ENCODE measurements at places on chromosomes 4 and X.

GRCh38 chr4:13455411-13455810 lies 28.7 kb downstream of the RAB28 start:
- DNase-seq, result no peak

DNA sequence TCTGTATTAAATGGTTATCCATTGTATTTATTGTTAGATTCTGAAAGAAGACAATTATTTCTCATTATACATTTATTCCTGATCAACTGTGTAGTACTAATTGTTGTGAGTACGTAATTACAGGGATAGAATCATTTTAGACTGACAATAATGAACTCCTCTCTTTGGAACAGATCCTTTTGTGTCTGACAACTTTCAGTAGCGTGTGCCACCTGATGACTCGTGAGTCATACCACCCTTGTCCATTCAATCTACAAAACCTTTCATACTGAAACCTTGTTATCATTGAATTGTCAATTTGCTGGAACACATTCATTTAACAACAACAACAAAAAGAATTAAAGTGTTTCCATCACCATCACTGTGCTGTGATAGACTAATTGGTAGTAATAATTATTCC lies 602.7 kb upstream of the PCDH7 start:
- DNase-seq, result no peak

GRCh38 chrX:108157628-108158027 lies 66.0 kb downstream of the ATG4A start:
- no peak for DNase-seq

DNA sequence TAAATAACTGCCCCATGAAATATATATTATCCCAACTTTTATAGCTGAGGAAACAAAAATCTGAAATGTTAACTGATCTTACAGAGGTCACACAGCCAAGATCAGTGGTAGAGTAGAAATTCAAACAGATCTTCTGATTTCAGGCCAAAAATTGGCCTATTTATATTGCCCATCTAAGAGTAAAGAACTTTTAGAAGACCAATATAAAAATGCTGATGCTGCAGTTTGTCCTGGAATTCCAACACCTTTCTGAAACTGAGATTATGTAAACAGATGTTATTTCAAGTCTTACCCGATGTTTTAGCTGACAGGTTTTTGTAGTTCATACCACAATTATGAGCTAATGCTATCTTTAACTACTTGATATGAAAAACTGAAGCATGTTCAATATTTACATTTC lies 51.1 kb downstream of the SPANXN3 start:
- no peak for DNase-seq

DNA sequence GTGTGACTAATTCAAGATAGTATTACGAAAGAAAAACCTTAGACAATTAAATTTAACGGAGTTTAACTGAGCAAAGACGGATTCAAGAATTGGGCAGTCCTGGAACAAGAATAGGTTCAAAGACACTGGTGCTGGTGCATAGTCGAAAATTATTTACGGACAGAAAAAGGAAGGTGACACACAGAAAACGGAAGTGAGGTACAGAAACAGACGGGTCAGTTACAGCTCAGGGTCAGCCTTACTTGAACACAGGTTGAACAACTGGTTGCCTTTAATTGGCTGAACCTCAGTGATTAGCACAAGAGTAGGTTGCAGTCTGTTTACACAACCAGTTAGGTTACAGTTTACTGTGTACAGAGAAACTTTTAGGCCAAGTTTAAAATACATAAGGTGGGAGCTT lies 31.5 kb downstream of the KLHL8 start:
- no peak for DNase-seq

- DNase-seq, result no peak
Observed at GRCh38 chr4:173538148-173538908, 8.3 kb upstream of the HAND2 start.

- DNase-seq, result no peak
Observed at GRCh38 chrX:55919367-55920221, 202.0 kb downstream of the RRAGB start.

GRCh38 chrX:103791228-103791627 lies 14.6 kb downstream of the PLP1 start:
- no peak for DNase-seq

GRCh38 chrX:7730071-7730470 lies 112.9 kb upstream of the VCX start:
- DNase-seq, result no peak

DNA sequence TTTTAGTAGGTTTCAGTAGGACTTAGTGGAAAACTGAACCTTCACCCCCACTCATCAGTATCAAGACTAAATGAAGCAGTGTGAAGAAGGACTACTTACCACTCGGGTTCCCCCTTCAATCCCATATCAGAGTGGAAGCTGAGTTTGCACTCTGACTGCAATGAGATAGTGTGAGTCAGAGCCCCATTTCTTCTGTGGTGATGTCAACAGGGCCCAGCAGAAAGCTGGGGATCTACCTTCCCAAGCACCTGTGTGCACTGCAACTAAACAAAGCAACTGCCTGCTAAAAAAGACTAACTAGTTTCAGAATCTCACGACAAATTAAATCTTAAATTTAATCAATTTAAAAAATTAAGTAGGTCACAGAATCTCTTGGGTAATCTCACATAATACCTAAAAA lies 1837.0 kb upstream of the PCDH7 start:
- no peak for DNase-seq

DNA sequence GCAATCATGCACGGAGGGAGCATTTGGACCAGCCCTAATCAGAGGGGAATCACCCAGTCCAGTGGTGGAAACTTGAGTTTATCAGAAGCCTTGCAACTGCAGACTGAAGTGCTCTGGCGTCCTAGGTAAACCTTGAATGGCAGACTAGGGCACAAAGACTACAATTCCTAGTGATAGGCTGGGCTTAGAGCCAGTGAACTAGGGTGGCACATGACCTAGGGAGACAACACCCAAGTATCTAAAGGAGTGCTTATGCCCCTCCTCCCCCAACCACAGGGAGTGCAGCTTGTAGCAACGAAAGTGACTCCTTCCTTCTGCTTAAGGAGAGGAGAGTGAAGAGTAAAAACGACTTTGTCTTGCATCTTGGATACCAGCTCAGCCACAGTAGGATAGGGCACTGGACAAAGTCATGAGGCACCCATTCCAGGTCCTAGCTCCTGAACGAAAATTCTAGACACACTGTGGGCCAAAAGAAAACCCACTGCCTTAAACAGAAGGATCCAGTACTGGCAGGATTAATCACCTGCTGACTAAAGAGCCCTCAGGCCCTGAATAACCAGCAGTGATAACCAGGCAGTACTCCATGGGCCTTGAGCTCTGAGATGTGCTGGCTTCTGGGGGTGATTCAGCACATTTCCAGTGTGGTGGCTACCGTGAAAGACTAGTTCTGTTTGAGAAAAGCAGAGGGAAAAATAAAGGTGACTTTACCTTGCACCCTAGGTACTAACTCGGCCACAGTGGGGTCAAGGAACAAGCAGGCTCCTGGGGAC lies 58.7 kb upstream of the STARD8 start:
- DNase-seq, result no peak

DNA sequence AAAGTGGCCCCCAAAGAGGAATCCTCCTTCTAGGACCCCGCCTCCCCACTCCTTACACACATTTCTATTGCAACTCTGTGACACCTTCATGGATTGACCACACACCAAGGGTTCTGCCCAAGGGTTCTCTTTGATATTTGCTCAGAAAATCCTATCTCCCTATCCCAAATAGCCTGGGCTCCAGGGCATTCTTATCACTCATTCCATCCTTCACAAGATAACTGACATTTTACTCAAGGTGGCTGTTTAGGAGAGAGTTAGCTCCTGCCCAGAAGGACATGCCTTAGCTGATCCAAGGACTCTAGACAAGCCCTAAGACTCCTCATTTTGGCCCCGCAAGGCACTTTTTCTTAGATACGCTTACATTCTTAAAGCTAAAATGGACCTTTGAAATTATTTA lies 47.4 kb downstream of the ATXN3L start:
- no peak for DNase-seq
